Motor neuron (in vitro differentiated cells): ENCODE measurements at places on chromosomes 1 and 21.

DNA sequence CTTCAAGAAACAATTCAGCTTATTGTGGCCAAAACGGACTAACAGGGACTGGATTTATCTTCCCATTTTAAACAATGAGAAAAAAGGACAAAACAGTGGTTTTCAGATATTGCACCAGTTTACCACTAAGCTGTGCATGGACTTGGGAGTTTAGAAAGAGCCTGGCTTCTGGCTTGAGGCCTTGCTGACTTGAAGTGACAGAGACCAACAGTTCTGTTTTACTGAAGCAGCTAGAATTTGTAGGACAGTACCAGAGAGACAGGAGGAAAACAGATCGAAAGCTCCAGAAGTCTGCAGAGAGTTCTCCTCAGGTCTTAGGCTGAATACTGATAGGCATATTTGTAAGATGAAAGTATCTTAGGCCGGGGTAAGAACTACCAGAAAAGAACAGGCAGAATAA is 20.5 kb downstream of the FCRL4 start:
- ATAC-seq = no peak

GRCh38 chr1:50110656-50111055 is 1.9 kb downstream of the ELAVL4 start:
- no peak for ATAC-seq

GRCh38 chr1:64163970-64164369 is 39.5 kb upstream of the UBE2U start:
- ATAC-seq = no peak

GRCh38 chr1:211198111-211198510 is 61.1 kb upstream of the RCOR3 start:
- ATAC-seq = no peak

DNA sequence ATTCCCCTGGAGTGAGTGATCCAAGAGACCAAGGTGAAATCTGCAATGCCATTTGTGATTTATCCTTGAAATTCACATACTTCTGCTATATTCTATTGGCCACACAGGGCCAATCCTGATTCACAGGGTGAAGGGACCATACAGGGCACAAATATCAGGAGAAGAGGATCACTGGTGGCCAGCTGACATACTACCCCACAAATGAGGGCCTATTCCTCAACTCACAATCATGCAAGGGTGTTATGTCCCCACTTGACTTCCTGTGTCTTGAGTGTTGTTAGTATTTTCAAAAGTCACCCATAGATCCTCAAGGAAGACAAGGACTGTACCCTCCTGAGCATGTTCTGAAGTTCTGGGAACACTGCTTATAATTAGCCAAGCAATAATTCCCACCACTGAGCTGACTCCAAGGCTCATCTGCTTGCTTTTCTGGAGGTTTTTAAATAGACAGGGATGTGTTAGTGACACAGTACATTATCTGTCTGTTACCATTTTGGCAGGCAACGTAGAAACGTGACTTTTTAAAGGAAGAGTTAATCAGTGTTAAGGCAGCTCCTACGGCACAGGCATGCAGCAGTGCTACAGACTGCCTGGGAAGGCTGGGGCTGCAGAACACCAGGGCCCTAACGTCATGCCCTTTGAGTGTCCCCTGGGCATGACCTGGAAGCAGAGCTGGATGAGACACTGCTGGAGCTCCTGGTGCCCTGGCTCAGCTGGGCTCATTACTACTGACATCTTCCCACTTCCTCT is 137.4 kb downstream of the FAM78B start:
- ATAC-seq = no peak

- peak; percentile 45 for ATAC-seq
Measured at GRCh38 chr1:18926315-18927081, 24.1 kb upstream of the ALDH4A1 start.

GRCh38 chr1:180837020-180837419 is 75.7 kb upstream of the KIAA1614 start:
- no peak for ATAC-seq

GRCh38 chr1:23421753-23422240 is 2.8 kb downstream of the TCEA3 start:
- peak; percentile 66 for ATAC-seq

GRCh38 chr1:220817907-220818306 is 31.2 kb downstream of the MTARC1 start:
- no peak for ATAC-seq

- peak; percentile 61 for ATAC-seq
Measured at GRCh38 chr1:204616641-204617040, 68.9 kb downstream of the LRRN2 start.

DNA sequence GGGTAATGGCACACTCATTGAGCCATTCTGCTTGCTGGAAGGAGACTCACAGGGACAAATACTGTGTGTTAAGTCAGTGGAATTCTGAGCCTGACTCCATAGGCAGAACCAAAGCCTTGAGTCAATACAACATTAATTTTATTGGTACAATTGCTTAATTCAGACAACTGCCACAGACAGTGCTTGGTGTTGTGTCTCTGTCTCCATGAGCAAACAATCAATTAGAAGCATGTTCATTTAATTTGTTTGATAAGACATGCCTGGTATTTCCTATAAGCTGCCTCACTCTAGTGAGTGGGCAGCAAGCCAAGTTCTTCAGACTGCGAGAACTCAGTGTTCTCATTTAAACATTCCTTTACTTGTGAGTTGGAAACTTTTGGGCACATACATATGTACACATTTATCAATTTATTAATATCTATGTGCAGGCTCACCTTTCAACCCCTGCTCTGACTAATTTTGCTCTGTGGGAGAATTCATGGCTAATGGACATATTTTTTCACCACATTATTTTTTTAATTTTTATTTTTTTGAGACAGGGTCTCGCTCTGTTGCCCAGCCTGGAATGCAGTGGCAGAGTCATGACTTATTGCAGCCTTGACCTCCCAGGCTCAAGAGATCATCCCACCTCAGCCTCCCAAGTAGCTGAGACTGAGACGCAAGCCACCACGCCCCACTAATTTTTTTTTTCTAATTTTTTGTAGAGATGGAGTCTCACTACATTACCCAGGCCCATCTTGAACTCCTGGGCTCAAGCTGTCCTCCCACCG is 4.5 kb upstream of the SRSF10 start:
- no peak for ATAC-seq

- no peak for ATAC-seq
Measured at GRCh38 chr21:42232176-42232825, 13.4 kb downstream of the ABCG1 start.

DNA sequence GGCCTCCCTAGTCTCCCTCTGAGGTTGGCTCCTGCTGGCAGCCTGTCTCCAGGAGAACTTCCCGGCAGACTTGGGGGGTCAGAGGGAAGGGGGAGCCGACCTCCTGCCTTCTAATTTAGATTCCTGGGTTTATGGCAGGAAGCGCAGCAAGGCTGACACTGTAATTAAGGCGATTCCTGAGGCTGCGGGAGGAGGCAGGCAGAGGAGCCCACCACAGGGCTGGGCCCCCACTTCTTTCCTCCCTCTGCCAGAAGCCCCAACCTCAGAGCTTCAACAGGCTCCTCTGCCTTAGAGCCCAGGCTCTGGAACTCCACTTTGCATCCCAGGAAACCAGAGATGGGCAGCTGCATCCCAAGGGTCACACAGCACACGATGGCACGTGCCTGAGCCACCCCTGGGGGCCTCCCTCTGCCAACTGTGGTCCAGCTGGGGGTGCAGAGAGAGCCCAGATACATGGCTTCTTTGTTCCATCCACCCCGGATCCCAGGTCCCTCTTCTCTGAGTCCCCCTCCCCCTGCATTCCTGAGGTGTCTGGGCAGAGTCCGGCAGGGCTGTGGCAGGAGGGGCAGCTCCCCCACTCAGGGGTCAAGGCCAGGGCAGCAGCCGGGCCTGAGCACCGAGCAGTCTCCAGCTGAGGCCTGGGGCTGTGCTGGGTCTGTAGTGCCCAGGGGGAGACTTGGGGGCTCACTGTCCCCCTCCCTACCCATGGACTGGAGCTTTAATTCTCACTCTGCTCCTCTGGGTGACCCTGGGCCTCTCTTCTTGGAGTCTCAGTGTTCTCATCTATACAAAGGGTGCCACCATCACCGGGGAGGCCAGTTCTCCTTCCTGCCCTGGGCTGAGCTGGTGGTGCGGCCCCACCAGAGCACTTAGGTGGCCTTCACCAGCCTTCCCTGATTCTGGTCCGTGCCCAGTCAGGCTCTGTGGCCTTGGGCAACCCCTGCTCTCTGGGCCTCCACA is 39.4 kb upstream of the FAM131C start:
- ATAC-seq = no peak

- no peak for ATAC-seq
Measured at GRCh38 chr1:20063861-20064292, 6.1 kb upstream of the PLA2G5 start.

DNA sequence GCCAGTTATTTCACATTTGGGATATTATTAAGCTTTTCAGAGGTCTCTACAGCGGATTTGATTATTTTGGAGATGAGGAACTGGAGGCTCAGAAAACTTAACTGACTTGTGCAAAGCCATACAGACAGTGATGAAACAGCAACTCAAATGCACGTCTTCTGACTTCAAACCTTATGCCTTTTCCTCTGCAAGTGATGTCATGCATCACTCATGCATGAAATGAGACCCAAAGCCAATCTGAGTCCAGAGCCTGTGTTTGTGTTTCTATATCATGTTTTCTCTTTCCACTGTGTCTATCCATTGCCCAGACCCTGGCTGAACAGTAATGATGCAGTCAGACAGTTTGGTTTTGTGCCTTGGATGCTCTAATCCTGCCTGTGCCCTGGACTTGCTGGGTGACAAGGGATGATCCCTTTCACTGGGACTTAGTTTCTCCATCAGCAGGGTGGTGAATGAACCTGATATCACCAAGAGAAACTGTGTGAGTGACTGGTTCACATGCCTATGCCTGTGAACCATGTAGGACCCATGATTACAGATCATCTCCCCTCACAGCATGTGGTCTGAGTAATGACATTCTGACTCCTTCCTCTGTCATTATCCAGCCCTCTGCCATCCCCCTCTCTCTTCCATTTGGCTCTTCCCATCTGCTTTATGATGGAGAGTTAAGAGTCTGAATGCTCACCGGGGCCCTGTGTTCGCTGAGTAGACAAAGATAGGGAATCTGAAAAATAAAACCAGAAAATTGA is 33.4 kb downstream of the SLAMF6 start:
- peak; percentile 41 for ATAC-seq

GRCh38 chr1:196860323-196860884 is 27.4 kb upstream of the CFHR4 start:
- ATAC-seq = no peak

DNA sequence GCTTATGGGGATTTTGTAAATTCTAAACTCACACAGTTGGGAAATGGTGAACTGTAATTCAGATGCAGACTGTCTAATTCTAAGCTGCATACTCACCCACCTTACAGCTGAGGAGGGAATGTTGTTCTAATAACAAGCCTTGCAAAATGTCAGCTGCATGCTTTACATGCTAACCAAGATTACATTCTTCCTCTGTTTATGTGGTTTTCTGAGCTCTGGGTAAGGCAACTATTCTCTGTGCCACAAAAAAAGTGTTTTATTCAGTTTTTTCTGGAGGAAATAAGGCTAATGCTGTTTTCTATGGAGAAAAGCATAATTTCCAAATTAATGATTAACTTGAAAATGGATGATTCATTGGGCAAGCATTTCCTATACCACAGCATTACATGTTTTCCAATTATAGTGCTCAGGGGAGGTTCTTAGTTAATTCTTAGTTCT is 64.9 kb downstream of the RGS13 start:
- no peak for ATAC-seq

GRCh38 chr1:26785611-26786436 is 1.9 kb upstream of the PIGV start:
- no peak for ATAC-seq

GRCh38 chr1:223837206-223837605 is 8.5 kb downstream of the TP53BP2 start:
- ATAC-seq = no peak

DNA sequence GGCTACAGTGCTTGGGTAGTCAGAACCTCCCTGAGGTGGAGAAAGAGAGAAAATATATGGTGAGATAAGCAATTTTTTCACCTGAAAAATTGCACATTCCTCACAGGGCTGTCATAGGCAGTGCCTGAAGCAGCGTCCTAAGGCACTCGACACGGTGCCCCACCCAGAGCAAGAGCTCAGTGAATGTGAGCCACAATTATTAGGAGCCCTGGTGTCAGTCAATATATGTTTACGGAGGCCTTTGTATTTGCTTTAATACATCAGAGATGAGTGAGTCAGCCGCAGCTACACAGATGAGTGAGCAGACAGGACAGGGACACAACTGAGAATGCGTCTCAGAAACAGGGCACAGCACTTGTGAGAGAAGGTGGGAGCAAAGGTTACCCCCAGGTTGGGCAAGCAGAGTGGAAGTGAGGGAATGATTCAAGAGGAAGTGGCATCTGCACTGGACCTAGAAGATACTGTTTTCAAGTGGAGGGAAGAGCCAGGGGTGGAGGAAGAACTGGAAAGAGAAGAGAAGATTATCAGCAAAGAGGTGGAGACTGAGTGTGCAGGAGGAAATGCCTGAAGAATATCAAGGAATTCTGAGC is 5.2 kb upstream of the PIGC start:
- no peak for ATAC-seq

DNA sequence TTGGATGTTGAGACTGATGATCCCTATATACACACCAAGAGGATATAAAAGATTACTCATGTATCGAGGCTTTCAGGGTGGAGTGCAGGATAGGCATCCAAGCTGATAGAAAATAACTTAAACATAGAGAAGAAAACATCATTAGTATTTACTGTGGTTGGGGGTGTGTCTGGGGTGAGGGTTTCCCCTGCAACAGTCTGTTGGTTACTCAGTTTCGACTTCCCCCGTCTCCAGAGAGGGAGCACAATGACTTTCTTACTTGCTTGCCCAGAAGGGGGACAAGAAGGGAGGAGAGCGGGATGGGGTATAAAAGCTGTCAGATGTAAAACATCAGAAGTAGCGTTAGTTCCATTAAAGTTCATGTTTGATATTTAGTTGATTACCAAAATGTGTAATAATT is 717.4 kb upstream of the ZP4 start:
- ATAC-seq = no peak

DNA sequence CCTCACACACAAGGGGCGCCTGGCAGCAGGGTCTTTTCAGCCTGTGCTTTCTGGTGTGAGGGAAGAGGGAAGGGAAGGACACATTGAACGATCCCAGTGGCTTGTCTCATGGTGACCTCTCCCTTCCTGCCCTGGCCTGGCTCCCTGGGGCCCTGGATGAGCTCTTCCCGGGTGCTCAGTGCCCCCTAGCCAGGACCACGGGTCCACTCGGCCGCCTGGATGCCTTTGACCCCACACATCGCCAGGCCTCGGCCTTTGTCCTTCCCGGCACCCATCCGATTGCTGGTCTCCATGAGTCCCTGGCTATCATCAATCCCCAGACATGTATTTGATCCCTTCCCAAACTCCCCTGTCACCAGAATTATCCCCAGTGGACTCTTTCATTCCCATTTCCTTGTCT is 6.0 kb upstream of the TFF3 start:
- no peak for ATAC-seq

GRCh38 chr21:38261851-38262250 is 5.1 kb downstream of the KCNJ15 start:
- ATAC-seq = no peak

DNA sequence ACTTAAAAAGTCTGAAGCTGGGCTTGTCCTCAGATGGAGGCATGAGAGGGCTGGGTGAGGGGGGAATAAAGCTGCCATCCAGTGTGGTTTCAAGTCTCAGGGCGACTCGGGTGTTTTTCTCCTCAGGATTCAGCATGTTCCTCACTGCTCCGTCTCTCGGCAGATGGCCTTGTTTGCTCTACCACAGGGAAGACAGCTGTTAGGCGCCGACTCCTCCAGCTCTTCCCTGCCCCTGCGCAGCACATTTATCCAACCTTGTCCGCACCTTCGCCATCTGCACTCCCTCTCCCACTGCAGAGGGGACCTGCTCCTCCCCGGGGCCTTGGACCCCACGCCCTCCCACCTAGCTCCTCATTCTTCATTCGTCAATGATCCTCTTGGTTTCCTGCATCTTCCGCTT is 16.6 kb upstream of the S100A11 start:
- no peak for ATAC-seq
